ENCODE measurements at places on chromosomes 1 and 21.

DNA sequence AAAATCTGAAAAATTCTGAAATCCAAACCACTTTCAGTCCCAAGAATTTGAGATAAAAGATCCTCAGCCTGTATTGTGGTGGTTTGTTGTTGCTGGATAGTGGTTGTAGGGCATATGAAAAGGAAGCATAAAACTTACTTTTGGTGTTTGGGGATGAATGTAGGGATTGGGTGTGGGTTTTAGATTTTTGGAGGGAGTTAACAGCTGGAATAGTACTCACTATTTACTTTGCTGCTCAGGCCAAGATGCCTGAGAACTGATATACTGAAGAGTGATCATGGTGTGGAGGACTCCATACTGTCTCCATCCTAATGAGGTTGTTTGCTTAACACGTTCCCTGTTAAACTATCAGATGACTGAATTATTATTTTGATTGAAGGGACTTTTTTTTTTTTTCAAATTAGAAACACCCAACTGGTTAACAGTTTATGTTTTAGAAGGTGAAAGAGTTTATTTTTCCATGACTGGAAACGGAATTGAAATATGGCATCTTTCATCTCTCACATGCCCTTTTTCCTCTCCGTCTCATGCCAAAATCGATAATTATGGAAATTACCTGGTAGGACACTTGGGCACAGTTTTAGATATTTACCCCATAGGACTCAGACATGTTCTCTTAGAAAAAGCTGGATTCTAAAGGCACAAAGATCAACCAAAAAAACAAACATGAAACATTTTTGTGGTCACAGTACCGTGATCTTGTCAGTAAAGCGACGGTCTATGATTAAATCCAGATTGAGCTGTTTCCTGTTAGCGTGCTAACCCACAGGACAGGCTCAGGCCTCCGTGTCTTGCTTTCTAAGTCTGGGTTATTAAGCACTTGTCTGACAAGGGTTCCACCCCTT is 37.3 kb downstream of the RGL1 start:
- peak; percentile 77 for DNase-seq

GRCh38 chr1:9289090-9289534 is 3.6 kb upstream of the SPSB1 start:
- peak; percentile 54 for DNase-seq

- no peak for DNase-seq
Observed at GRCh38 chr1:161763522-161764098, 2.5 kb upstream of the ATF6 start.

- DNase-seq: no peak
Observed at GRCh38 chr1:47522935-47523834, 85.3 kb downstream of the FOXD2 start.

DNA sequence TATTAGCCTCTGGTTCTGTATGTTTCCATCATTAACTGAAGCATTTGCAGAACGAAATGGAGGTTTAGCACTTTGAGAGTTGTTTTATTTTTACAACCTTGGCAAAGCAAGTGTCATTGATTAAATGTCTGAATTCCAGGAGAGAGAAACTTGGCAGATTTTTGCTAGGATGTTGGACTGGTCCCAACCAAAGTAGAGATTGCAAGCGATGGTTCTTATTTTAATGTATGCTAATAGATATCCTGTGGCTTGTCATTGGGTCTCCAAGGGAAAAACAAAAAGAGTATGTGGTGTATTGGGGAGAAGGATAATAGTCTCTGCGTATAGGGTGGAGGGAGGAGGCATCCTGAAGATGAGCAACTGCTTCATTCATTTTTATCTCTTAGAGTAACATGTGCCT is 457.2 kb upstream of the RUNX1 start:
- no peak for DNase-seq

DNA sequence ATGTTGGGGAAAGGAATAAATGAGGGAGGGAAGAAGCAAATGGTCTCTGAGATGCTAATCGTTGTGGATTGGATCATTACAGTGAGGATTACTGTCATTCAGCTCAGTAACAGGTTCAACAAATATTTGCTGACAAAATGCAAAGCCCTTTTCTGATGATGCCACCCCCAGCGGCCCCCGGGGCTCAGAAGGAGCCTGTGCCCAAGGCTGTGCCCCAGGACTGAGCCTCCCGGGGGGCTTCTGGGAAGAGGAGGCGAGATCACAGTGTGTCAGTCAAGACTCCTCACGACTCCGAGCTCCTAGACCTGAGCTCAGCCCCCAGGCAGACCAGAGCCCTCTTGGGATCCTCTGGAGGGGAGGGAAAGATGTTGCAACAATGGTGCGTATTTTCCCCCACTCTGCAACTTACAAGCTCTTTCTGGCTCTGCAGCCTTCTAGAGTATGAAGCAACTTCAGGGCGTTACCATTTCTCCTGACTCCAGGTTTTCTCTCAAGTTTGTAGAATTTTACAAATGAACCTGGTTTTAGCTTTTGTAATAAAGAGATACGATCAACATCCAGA is 20.8 kb downstream of the EPHA8 start:
- DNase-seq: peak; percentile 36

GRCh38 chr1:211511030-211511700 is 19.2 kb upstream of the RD3 start:
- DNase-seq: no peak

DNA sequence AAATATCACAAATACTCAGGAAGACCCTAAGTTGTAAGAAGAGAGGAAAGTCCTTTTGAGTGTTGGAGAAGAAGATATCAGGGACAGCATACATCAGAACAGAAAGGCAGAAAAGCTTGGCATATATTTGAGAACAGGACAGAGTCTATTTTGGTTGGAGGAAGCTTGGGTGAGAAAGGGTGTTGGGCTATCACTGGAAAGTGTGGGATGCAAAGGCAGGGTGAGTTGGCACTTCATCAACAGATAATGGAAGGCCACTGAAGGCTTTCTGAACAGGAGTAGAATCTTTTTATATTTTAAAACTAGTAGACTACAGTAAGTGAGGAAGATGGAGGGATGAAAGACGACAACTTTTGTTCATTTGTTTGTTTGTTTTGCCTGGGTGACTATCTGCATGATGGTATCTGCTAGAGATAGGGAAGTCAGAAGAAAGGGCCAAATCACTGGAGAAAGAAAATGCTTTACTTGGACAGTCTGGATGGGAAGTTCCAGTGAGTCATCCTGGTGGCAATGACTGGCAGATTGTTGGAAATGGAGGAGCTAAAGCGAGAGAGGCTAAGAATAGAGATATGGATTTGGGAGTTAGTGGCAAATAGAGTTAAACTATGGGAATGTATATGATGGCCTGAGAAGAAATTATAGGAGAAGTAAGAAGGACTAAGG is 33.7 kb upstream of the KCNA2 start:
- no peak for DNase-seq

- DNase-seq: no peak
Observed at GRCh38 chr1:242178924-242179708, 180.2 kb upstream of the MAP1LC3C start.

GRCh38 chr21:22855581-22855980 is 1857.4 kb downstream of the NCAM2 start:
- DNase-seq: no peak

DNA sequence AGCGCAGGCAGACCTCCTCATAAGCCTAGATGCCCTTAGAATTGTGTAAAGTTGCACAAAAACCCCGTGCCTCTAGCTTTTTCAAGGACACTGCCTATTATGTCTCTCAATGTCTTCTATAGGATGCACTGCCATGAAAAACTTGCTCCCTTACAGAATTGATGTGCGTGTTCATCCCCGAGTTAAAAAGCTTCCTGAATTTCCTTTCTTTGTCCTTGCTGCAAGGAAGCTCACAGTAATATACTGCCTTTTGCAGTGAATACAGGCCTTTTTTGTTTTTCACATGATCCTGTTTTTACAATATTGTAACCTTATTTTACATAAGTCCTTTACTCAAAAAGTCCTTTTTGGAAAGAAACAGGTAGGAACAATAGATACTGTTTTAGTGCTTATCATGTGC is 193.0 kb downstream of the TTLL7 start:
- no peak for DNase-seq

DNA sequence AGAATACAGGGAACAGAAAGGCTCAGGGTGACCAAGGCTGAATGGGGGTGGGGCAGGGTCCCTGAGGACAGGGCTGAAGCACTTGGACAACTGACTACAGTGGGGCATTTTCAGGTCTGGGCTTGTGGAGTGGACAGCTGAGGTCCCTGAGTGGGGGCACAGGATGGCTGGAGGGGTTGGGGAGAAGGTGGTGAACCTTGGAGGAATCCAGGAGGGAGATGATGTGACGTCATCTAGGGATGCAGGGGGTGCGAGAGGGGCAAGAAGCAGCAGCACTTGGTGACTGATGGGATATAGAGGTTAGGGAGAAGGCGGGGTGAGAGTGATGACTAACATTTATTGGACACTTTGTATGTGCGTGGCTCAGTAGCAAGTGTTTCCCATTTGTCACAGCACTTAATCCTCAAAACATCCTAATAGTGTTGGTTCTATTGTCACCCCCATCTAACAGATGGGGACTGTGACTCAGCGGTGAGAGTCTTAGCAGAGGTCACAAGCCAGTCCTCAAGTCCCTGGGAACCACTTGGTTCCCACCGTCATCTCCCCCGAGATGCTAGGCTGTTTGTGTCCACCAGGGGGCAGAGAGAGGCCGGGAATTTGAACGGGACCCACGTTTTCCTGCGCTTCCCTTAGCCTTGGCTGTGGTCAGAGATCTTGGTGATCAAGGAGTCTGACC is 27.9 kb upstream of the BMP8B start:
- DNase-seq: peak; percentile 94

- no peak for DNase-seq
Observed at GRCh38 chr21:17370916-17371315, 141.9 kb upstream of the CXADR start.

DNA sequence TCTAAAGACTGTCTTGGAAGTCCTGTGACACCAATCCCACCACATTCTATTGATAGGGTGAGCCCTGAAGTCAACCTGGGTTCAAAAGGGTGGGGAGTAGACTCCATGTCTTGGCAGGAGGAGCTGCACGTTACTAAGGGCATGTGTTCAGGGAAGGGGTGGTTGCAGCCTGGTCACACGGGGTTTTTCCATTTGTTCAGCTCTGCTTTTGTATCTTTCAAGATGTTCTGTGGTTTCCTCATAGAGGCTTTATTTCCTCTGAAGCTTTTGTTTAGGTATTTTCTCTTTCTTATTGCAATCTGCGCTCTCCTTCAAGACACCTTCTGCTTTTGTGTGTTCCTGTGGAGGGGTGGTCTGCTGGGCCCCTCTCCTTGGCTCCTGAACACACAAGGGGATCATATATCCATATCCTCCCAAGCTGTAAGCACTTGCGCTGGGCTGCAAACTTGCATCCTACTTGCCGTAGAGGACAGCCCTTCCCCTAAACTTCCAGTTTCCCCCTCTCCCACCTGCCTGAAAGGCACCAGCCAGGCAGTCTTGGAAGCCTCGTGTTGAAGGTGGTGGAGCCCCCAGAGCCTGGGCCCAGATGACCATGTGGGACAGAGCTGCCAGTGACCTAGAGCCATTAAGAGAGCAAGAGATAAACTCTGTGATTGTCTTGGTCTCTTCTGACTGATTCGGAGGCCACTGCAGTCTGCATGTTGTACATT is 62.5 kb upstream of the TRAPPC10 start:
- DNase-seq: no peak

DNA sequence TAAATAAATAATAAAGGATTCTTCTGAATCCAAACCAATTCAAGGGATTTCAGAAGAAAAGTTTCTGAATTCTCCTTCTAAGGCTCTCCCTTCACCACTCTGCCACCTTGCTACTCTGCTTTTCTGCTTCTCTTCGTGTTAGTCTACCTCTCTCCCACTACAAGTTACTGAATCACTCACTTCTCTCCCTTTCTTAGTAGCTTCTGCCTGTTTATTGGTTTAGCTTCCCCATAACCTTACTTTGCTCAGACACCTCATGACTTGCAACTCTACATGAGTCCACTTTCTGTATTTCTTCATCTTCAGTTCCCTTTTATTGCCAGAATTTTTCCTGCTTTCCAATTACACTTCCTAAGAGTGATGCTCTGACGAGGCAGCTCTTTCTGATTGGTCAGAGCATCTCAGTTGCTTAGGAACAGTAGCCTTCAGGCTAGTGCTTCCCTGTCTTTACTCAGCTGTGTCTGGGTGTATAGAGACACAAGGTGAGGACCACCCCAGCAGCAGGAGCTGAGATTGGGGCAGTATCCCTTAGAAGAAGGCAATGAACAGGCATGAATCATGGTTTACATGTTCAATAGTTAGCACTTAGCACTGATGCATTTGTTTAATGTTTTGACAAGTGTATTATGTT is 144.6 kb downstream of the SLC30A10 start:
- DNase-seq: peak; percentile 8

DNA sequence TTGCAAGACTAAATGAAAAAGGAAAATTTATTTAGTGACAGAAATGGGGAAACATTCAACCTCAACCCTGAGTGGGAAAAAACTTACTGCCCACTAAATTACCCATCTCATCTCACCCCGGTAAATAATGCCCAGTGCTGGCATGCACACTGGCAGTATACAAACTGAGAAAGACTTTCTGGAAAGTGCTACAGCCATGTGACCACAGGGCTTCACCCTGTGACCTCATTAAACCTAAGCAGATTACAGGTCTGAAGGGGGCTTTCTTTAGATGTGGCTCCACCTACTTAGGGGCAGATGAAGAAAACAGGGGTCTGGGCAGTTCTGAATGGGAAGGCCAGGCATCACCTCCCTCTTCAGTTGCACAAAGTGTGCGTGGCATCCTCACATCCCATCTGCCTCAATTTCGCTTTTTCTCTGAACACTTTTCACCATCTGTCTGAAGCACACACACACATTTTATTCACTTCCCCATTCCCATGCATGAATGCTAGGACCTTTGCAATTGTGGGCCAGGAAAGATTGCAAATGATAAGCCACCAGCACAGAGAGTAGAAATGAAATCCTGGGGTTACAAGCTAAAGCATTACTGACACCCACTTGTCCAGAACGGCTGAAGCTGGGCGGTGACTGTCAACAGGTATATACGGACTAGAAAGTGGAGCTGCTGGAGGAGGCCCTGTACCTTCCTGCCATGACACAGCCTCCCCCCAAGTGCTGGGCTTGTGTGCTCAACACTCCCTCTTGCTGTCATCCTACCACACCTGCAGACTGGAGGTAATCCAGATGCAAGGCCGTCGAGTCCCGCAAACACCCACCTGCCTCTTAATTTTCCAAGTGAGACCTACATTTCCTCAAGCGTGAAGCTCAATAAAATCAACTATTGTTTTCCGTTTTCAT is 2.7 kb downstream of the NADK start:
- DNase-seq: peak; percentile 83

- DNase-seq: no peak
Observed at GRCh38 chr1:65698590-65698989, 94.1 kb upstream of the PDE4B start.

- peak; percentile 21 for DNase-seq
Observed at GRCh38 chr1:165073185-165074007, 283.1 kb downstream of the LMX1A start.

DNA sequence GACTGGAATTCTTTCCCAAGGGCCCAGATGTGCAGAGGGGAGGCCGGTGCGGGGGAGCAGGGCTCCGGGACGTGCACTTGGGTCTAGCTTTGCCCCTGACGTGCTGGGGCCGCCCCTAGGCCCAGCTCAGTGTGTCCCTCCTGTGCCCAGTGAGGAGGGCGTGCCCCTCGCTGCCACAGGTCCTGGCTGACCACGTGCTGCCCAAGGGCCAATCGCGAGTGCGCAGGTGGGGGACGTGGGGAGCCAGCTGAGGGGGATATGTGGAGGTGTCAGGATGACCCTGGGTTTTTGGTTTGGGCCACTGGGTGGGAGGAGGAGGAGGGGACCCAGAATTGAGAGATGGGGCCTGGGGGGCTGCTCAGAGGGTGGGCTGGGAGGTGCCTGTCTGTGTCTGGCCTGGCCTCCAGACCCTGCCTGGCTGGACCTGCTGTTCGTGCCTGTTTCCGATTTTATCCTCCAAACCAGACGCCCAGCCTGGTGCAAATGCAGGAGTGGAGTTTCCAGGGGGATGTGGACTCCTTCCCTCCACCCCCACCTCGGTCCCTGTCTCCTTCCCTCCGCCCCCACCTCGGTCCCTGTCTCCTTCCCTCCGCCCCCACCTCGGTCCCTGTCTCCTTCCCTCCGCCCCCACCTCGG is 6.1 kb upstream of the RNF223 start:
- DNase-seq: no peak

Measured in MV-4-11 (cell line).